ENCODE measurements at places on chromosomes 12 and 14.

DNA sequence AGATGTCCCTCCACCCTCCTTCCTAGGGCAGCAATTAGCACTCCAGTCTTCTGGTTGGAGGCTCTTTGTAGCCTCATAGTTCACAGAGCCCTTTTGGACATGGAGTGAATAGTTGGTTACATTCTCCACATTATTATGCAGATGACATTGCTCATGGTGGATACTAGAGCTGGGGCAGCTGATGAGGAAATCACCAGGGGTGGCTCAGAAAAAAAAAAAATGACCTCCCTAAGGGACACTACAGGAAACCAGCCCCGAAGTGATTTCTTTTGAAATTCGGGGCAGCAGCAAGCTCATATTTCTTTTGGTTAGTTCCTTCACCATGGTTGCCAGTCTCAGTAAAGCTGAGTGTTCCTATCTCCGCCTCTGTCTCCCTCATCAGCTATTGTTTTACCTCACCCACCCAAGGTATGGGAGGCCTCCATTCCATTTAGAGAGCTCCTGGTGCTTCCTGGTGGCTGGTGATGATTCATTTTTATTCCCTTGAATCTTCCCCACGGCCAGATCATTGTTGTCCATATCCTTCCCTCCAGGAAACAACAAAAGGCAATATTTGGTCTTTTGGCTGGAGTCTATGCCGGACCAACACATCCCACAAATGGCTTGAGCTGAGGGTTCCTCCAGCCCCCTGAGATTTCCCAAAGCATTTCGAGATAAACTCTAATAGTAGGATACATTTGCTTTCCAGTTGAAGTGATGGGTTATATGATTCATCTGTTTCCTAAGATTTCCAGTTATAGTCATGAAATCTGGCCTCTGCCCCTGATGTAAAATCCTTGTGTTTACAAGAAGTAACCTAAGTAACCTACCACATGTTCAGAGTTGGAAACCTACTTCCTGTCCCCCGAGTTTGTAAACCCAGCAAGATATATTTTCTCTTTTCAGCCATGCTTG lies 56.2 kb upstream of the NID2 start:
- DNase-seq: no peak

DNA sequence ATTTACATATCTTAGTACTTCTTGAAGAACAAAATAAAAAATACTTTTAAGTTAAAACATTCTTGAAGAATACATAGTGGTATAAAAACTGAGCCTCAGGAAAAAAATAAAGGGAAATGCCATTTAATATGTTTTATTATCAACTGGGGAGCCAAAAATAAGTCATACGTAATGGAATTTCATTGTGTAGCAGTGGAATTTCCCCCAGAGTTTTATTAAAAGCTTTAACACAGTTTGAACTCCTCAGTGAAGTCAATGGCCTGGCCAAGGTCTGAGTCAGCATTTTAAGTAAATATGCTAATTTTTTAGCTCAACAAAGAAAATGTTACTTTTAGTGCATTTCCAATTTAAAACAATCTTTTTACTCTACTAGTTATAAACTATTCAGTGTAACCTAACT lies 350.1 kb upstream of the ATP2B1 start:
- no peak for DNase-seq

DNA sequence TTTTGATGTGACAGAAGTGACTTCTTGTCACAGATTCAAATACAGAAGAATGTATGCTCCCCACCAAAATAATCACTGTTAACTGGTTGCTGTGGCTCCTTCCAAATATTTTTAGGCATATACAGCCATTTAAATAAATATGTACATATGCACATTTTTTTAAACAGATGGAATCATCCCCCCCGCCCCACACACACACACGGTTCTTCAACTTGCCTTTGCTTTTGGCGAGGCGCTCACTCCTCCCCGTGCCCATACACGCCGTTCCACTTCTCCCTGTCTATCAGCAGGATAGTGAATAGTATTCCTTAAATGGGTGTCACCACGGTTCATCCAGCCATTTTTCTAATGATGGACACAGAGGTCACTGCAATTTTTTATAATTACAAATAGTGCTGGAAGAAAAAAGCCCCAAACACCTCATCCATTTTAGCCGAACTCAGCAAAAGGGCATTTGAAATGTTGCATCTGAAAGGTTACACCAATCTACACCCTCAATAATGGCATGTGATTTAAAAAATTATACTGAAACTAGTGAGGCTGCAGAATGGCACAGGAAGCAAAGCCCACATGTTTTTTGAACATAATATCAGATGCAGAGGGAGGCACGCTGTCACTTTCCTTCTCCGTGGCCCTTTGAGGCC lies 39.2 kb upstream of the MEG3 start:
- no peak for DNase-seq

DNA sequence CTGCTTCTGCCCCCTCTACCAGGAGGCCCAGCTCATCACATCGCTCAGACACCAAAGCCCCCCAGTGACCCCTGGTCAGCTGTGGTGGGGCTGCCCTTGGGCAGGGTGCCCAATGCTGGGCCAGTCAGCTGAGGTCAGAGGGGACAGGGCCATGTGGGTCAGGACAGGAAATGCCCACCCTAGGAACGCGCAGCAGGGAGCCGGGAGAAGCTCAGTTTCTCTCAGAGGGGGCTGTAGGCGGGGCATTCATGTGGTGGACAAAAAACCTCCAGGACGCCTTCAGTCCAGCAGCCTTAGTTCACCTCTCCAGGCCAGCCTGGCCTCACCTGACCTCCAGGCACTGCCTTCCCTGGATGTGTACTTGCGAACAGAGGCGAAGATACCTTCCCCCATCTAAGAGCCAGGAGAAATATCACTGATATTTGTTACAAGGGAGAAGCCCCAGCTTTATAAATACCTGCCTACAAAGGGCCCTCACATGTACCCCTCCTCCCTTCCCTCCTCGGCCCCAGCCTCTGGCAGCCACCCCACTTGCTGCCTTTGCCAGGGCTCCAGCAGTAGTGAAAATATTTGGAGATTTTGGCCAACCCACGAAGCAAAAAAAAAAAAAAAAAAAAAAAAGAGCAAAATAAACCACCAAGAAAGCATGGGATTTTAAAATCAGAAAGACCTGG lies 41.9 kb upstream of the PLEKHG6 start:
- DNase-seq: no peak

GRCh38 chr12:3087758-3088650 lies 10.8 kb downstream of the TSPAN9 start:
- no peak for DNase-seq

DNA sequence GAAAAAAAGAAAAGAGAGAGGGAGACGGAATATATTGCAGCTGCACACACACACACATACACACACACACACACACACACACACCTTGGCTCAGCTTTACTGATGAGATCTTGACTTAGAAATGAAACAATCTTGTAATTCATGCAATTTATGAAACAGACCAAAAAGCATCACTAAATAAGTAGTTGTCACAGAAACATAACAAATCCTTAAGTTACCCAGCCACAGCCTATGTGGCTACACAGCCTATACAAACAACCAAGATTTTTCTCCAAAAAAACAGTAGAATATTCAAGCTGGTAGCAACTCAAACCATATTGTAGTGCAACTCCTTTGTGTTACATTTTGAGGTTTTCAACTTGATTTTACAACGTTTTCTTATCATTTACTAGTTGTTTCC lies 37.9 kb upstream of the GNG2 start:
- no peak for DNase-seq

GRCh38 chr14:34498684-34499412 lies 36.8 kb upstream of the SPTSSA start:
- DNase-seq: no peak

DNA sequence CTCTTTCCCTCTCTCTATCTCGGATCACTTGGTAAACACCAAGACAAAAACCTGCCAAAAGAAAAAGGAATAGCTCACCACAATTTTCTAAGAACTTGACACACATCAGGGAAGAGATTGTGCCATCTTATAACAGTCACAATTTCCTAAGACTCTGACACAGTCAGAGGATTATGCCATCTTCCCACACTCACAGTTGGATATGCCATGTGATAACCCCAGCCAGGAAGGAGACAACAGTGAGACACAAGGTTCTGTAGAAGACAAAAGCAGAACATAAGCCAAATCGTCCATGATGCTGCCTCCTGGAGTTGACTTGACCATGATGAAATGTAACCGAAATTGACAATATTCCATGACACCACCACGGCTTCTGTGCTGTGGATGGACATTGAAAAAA lies 2.8 kb upstream of the CLEC9A start:
- no peak for DNase-seq

DNA sequence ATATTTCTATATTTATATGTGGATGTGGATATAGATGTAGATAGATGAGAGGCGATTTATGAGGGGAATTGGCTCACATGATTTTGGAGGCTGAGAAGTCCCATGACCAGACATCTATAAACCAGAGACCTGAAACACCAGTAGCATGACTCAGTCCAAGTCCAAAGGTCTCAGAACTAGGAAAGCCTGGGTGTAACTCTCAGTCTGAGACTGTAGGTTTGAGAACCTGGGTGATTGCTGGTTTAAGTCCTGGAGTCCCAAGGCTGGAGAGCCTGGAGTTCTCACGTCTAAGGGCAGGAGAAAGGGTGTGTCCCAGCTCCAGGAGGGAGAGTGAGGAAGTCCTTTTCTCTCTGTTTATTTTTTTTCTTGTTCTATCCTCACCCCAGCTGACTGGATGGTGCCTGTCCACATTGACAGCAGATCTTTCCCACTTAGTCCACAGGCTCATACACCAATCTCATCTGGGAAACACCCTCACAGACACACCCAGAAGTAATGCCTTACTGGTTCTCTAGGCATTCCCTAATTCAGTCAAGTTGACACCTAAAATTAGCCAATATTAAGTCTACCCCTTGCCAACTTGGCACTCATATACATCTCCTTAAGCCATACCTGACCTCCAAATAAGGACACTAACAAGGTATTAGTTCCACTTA lies 45.4 kb downstream of the EMP1 start:
- no peak for DNase-seq

DNA sequence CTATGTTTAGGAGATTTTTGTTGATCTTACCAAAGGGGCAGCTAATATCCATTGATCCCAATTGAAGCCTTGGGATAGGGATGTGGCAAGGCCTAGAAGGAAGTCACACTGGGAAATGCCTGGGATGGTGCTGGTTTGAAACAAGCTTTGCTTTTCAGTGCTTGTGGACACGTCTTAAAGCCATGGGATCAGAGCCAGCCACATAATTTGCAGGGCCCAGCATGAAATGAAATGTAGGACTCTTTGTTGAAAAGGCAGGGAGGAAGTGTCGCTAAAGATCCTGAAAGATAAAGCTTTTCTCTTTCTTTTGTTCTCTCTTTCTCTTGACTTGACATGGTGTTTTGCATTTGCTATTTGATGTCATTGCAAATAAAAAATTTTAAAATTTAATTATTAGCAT lies 5.0 kb downstream of the TTC9 start:
- no peak for DNase-seq

GRCh38 chr14:37843954-37844607 lies 248.7 kb downstream of the TTC6 start:
- no peak for DNase-seq
